Activated CD4-positive, alpha-beta T cell treated with anti-CD3 and anti-CD28 coated beads, Interleukin-2, amount 10 ng/mL, durations not matched to agents 24 days and 14 days (primary cell): ENCODE measurements at places on chromosomes 2 and 18.

DNA sequence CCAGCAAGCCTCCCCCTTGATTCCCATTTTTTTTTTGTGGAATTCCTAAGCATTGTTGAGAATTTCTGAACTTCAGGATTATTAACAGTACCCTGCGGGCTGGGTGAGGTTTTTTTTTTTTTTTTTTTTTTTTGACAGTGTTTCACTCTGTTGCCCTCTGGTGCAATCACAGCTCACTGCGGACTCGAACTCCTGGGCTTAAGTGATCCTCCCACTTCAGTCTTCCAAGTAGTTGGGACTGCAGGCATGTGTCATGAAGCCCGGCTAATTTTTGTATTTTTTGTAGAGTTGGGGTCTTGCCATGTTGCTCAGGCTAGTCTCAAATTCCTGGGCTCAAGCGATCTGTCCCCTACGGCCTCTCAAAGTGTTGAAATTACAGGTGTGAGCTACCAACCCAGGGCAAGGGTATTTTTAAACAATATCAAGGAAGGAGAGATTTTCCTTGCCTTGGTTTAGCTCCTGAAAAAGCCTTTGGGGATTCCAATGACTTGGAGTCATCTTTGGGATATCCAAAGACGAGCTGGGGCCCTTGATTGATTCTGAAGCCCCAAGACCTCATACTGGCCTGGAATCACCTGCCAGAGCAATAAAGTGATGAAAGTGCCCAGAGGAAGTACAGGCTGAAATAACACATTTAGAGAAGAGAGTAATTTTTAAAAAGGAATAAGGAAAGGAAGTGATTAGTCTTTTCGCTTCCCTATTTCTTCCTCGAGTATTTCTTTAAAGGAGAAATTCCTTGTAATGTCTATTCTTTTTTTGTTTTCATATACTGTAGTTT is 240.2 kb downstream of the TGIF1 start:
- no peaks in the 10 kb centered on the region for H3K36me3 ChIP-seq
- no peak overlapping the region for H3K4me3 ChIP-seq
- H3K4me1 ChIP-seq: no peaks in the 10 kb centered on the region
- no peak for DNase-seq
- peaks cover 4% of the 10 kb centered on the region for H3K27me3 ChIP-seq

- H3K4me1 ChIP-seq: no peaks in the 10 kb centered on the region
- DNase-seq: no peak
- H3K27ac ChIP-seq: no peak overlapping the region
- no peaks in the 10 kb centered on the region for H3K36me3 ChIP-seq
- no peaks in the 10 kb centered on the region for H3K27me3 ChIP-seq
Observed at GRCh38 chr18:43627848-43628530, 350.7 kb upstream of the SYT4 start.

GRCh38 chr2:101401326-101401665 is 14.0 kb upstream of the CREG2 start:
- H3K36me3 ChIP-seq: no peaks in the 10 kb centered on the region
- H3K4me1 ChIP-seq: peaks cover 11% of the 10 kb centered on the region
- no peak overlapping the region for H3K4me3 ChIP-seq
- no peak for DNase-seq

- H3K27ac ChIP-seq: no peak overlapping the region
- H3K4me3 ChIP-seq: no peak overlapping the region
- H3K36me3 ChIP-seq: no peaks in the 10 kb centered on the region
- H3K27me3 ChIP-seq: no peaks in the 10 kb centered on the region
Observed at GRCh38 chr2:15664273-15665066, 72.8 kb downstream of the DDX1 start.

- H3K36me3 ChIP-seq: no peaks in the 10 kb centered on the region
- no peak overlapping the region for H3K4me3 ChIP-seq
- no peak for DNase-seq
- H3K27ac ChIP-seq: no peak overlapping the region
- no peaks in the 10 kb centered on the region for H3K4me1 ChIP-seq
- H3K27me3 ChIP-seq: no peaks in the 10 kb centered on the region
Observed at GRCh38 chr18:21433436-21433835, 167.1 kb downstream of the ESCO1 start.
